ENCODE measurements at places on chromosomes 3 and 15. TPM values are rescaled to one million over a fixed set of nuclear protein-coding genes. Genes with fewer than 3 reads are reported as not detected.

Gene PTX3
- total RNA-seq, result 0.37 TPM

Gene ADCY5
- 0.49 TPM for total RNA-seq

Gene ADGRG7
- total RNA-seq, result not detected

Gene DUOXA2
- total RNA-seq, result not detected

Gene TLR9
- 0.15 TPM for total RNA-seq

DNA sequence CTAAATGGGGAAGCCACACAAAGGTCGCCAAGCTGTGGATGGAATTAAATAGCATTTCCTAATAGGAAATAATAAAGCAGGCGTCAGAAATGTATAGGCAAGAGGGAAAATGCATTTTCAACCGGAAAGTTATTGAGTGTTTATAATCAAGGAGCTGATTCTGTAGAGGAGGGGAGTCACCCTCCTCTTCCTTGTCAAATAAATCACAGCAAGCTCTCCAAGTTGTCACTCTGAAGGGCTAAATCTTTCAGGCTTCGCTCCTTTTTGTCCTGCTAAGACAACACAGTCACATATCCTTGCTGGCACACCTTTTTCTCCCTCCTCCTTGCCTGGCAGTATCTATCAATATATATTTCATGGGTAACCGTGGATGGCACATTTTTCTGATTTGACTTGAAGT is 338.4 kb downstream of the SATB1 start:
- H3K27ac ChIP-seq, result no peak overlapping the region
- H3K4me3 ChIP-seq, result no peak overlapping the region
- H3K27me3 ChIP-seq, result no peaks in the 10 kb centered on the region
- H3K4me1 ChIP-seq, result no peaks in the 10 kb centered on the region

GRCh38 chr15:31104003-31104402 is 2.5 kb upstream of the TRPM1 start:
- no peaks in the 10 kb centered on the region for H3K27me3 ChIP-seq
- DNase-seq, result no peak
- H3K4me1 ChIP-seq, result peaks cover 3% of the 10 kb centered on the region
- H3K4me3 ChIP-seq, result no peak overlapping the region
- H3K27ac ChIP-seq, result no peak overlapping the region

DNA sequence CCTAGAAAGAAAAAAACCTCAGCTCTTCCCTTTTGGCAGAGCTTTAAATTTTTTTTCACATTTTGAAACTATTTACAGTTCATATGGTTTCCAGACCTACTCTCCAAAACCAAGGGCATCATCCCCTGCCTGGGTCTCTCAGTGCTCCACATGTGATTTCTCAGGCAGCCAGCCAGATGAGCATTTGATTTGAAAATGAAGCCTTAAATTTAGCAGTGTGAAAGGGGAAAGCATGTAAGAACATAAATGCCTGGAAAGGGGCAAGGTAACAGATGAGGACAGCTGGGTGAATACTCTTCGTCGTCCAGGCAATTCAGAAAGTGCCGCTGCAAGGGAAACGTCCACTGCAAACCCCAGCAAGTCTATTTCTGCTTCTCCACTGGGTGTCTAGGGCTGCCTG is 94.8 kb downstream of the ATP8B4 start:
- H3K4me1 ChIP-seq, result peaks cover 6% of the 10 kb centered on the region
- H3K36me3 ChIP-seq, result no peaks in the 10 kb centered on the region
- H3K27me3 ChIP-seq, result no peaks in the 10 kb centered on the region
- no peak for DNase-seq
- no peak overlapping the region for H3K4me3 ChIP-seq

DNA sequence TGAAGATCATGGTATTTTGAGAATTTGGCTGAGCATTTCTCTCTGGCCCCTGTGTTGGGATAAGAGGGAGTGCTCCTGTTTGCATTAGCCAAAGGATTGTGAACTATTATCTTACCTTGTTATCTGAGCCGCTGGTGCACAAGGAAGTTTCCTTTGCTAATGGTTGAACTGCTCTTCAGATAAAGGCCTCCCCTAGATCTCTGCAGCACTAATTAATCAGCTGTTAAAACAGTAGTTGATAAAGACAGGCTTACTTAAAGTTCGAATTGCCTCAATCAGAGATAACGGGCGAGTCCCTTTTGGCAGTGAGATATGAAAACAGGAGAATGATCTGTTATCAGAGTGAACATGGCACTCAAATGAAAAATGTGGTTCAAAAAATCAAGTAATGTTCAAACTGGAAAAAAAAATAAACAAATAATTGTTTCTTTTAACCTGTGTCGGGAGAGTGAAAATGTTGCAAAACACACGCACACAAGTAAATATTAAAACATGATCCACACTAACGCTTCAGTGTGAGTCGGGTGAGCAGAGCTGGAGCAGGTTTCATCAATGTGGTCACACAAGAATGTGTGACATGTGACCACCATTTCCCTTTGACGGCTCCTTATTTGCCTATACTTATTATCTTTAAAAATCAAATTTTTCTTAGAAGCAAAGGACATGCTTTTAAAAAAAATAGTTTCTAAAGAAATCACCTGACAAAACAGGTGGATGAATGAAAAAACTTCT is 469.1 kb downstream of the SOX2 start:
- no peaks in the 10 kb centered on the region for H3K36me3 ChIP-seq
- H3K27me3 ChIP-seq, result no peaks in the 10 kb centered on the region
- H3K27ac ChIP-seq, result no peak overlapping the region
- no peak for DNase-seq
- H3K4me3 ChIP-seq, result no peak overlapping the region
- H3K4me1 ChIP-seq, result peaks cover 26% of the 10 kb centered on the region

DNA sequence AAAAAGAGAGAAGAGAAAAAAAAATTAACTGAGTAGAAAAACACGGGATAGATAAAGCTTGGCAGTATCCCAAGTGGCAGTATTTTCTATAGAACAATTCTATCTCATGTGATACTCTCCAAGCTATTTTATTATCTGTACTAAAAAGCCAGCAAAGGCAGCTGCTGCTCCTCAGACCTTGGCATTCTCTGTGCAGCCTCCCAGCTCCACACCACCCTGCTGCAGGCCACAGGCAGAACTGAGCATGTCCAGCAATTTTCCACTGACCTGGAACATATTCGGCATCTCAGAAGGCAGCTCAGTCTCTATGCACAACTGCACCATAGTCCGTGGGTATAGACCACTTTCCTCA is 1161.4 kb downstream of the IGSF11 start:
- H3K27ac ChIP-seq, result no peak overlapping the region
- DNase-seq, result no peak
- H3K4me3 ChIP-seq, result no peak overlapping the region
- H3K36me3 ChIP-seq, result no peaks in the 10 kb centered on the region
- H3K4me1 ChIP-seq, result no peaks in the 10 kb centered on the region
